ENCODE measurements at places on chromosomes 3 and 15.
A peak's percentile ranks its signal among the peaks of the same experiment; 100 is the strongest.

- peak; percentile 94 for DNase-seq
Measured at GRCh38 chr3:89179355-89180001, 72.1 kb downstream of the EPHA3 start.

DNA sequence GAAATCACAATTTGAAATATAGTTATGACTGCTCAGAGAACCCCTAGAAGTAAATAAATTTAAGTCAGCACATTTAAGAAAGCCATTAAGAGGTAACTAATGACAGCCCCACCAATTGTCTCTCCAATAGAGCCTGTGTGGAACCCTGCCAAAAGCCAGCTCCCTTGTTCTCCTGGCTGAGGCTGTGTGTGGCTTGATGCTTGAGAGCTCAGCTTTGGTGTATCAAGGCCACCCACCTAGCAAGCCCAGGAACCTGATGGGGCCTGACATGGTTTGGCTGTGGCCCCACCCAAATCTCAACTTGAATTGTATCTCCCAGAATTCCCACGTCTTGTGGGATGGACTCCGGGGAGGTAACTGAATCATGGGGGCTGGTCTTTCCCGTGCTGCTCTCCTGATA is 106.9 kb downstream of the LRRN1 start:
- no peak for DNase-seq

DNA sequence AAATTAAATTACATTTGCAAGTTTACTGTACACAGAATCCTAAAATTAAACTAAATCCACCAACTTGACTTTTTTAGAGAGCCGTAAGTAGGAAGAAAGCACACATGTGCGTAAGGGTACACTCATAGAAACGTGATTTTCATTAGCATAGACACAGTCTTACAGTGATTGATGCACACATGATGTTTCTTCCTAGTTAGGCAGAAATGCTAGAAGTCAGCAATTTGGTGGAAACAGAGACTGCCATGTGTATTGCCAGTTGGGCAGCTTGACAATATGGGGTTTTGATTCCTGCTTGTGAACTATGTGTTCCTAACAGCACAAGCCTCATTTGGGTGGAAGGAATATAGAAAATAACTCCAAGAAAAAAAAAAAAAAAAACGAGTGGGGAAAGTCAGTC is 878.5 kb downstream of the ROBO1 start:
- no peak for DNase-seq

DNA sequence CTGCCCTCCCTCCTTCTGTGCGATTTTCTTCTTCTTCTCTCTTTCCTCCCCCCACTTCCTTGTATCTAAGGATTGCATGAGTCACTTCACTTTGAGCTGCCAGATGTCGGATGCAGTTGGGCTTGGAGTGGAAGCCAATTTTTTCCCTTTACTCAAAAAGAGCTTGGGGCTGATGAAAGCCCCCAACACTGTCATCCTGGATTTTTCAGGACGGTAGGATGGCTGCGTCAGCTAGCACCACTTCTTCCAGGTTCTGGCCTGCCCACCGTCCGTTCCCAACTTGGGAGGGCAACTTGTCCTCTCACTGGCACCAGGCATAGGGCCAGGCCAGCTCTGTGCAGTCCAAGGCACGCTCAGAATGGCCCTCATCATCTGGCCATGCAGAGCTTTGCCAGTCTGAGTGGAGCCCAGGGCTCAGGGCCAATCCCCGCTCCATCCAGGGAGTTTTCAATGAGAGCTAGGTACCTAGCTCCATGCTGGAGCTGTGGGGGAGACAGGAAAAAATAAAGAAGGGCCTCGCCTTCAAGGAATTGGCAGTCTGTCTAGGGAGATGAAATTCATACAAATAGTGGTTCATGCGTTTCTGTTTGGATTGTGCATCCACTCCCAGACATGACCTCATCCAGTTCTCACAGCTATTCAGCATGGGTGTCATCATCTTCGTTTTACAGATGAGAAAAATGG is 47.7 kb upstream of the INSYN1 start:
- peak; percentile 43 for DNase-seq

DNA sequence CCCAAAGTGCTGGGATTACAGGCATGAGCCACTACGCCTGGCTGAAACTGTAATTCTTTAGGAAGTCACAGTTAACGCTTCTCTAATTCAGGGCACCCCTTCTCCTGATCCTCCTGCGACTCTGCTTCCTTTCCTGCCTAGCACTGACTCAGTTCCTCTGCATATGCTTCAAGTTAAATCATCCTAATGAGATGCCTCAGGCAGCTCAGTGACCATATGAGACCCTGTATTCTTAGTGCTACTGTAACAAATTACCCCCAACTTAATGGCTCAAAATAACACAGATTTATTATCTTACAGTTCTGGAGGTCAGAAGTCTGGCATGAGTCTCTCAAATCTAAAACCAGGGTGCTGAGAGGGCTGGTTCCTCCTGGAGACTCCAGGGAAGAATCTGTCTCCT is 271.8 kb upstream of the LYSMD4 start:
- DNase-seq, result no peak

DNA sequence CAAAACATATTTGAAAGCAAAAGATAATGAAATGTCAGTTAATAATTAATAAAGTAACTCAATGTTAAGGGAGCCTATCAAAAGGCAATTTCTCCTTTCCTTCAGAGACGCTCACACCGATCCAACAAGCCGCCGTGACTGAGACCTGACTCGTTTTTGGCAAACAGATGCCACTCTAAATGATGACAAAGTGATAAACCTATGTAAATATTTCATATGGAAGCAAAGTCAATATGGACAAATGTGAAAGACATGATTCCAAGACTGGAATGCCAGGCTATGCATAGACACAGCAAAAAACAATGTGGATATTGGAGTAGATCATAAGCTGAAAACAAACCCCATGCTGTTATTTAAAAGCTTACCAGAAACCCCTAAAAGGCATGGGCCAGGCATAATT is 137.2 kb upstream of the SUCLG2 start:
- no peak for DNase-seq

Measured in mammary epithelial cell (primary cell).